ENCODE measurements at places on chromosomes 1 and 21. TPM values are rescaled to one million over a fixed set of nuclear protein-coding genes. Genes with fewer than 3 reads are reported as not detected.

The NBPF14 gene
- total RNA-seq, result 18.8 TPM

The HSD11B1 gene
- 2.3 TPM for total RNA-seq

The SH2D2A gene
- not detected for total RNA-seq

The PIK3CD gene
- total RNA-seq, result 7.8 TPM

The ANGEL2 gene
- 3.2 TPM for total RNA-seq

The KRTAP21-2 gene
- total RNA-seq, result not detected

GRCh38 chr1:177915641-177916040, 54.2 kb downstream of the SEC16B start:
- DNase-seq, result no peak

- DNase-seq, result no peak
These were observed 233.4 kb upstream of the FGGY start for GRCh38 chr1:59063501-59063900.

DNA sequence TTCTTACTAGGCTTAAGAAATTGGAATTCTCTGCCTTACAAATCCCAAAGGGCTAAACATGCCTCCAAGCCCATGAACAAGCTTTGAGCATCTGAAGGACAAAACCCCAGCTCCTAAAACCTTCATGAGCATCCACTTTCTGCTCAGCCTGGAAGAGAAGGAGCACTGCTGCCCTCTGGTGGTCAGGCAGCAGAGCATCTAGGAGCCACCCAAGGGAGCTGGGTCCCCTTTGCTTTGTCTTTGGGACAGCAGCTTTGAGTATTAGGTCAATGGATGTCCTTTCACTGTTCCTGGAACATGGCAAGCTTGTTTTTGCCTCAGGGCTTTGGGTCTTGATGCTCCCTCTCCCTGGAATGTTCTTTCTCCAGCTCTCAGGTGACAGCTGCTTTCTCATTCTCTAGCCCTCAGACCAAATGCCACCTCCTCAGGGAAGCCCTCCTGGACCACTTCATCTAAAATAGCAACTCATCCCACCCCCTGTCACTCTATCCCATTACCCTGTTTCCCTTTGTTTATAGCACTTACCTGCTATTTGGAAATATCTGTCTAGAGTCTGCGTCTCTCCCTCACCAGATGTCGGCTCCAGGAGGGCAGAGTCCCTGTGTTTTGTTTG, 25.7 kb downstream of the RAB7B start:
- peak; percentile 93 for DNase-seq

DNA sequence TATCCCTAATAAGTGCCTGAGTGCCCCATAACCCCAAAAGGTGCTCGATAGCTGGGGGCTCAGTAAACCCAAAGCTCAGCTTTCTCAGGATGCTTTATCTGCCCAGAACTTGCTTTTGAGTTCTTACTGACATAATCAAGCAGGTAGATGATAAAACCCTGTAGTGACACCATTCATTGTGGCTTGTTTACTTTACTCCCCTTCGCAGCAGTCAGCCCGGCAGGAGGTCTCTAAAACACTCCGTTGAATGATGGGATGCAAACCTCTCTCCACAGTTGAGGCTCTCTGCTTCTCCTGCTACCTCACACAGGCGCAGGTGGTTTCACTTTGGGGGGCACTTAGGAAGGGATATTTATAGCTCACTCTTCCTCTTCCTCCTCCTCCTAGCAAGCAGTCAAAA, 349.4 kb downstream of the HLX start:
- DNase-seq, result no peak

DNA sequence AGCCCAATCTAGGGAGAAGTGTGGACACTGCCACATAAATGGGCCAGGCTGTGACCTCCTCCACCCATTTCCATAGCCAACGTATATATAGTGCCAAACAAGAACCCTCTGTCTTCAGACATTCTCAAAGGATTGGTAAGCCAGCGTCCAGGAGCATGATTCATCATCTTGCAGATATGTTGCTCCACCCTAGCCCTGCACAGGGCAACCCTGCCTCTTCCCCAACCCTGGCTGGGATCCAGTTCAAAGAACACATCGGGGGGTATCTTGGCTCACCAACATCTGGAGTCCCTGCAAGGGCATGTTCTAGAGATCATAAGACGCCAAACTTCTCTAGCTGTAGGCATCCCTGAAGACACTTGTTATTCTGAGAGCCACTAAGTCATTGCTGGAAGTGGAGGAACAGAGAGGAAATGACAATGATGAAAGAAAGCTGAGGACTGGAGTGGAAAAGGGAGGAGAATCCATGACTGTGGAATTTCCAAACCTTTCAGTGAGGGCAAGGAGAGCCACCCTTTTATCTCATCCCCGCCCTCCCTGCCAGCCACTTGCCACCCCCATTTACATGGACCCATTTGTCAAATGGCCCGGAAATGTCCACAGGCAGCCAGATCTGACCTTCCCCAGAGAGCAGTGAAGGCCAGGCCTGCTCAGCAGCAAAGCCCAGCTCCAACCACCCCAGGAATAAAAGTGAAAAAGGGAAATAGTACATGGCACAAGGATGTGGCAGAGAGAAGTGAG, 144.1 kb upstream of the CTTNBP2NL start:
- no peak for DNase-seq

DNA sequence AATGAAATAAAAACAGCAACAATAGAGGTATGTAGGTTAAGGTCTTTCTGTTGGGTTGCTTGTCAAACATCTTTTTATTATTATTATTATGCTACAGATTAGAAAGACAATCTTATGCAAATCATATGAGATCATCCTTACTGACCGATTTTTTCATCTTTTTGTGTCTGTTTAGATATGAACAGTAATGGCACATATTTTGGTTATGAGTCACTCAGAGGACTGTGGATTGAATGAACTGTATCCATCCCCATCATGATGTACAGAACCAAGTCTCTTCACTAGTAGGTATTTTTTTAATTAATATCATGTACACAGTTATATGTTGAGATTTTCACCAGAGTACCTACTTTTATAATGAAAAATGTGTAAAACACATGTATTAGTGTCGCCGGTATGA, 159.1 kb downstream of the CHRM3 start:
- no peak for DNase-seq

- DNase-seq, result peak; percentile 38
These were observed 47.1 kb downstream of the ATP2B4 start for GRCh38 chr1:203673550-203674411.

DNA sequence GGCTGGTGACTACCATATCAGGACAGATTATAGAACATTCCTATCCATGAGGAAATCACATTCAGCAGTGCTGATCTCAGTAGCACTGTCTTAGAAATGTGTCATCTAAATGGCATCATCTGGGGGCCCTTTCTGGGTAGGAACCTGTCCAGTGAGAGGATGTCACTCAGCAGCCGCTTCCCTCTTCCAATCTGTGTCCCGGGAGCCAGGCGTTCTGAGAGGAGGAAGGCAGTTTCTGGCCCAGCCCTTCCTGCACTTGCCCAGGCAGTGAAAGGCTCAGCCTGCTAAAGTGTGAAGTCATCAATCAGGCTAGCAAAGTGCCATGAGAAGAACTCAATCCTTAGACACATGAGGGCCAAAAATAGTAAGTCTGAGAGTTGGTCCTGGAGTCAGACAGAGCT, 25.6 kb downstream of the RAB4A start:
- DNase-seq, result no peak
